ENCODE measurements at places on chromosomes 2 and 18.

- no peak for DNase-seq
Measured at GRCh38 chr2:28310107-28310506, 82.6 kb upstream of the FOSL2 start.

- DNase-seq, result no peak
Measured at GRCh38 chr2:186772579-186772978, 76.4 kb downstream of the ZSWIM2 start.

GRCh38 chr2:5845798-5846330 is 153.7 kb downstream of the SOX11 start:
- no peak for DNase-seq

- no peak for DNase-seq
Measured at GRCh38 chr2:112483831-112484230, 1.9 kb downstream of the TTL start.

- no peak for DNase-seq
Measured at GRCh38 chr18:49584394-49584793, 22.5 kb downstream of the LIPG start.

DNA sequence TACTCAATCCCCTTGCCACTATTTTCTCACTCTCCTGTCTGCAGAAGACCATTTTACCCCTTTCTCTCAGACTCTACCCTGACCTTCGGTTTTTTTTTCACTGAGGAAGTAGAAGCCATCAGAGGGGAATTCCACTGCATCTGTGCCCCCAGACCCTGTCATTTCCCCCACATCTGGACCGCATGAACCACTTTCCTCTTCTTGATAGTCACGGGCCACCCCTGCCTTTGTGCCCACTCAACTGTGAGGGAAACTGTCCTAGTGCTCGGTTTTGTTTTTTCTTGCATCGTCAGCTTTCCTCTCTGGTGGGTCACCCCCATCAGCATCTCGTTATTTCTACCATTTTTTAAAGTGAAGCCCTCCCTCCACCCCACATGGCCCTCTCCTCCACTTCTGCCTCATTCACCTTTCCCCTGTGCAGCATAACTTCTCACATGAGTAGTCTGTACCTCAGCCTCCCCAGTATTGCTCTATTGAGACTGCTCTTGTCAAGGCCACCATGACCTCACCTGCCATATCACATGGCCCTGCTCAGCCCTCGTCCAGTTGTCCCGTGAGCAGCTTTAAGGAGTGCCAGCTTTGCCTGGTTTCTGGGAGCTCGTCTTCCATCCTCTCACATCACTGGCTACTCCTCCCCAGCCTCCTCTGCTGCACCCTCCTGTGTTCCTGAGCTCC is 32.4 kb downstream of the TMEM87B start:
- no peak for DNase-seq

DNA sequence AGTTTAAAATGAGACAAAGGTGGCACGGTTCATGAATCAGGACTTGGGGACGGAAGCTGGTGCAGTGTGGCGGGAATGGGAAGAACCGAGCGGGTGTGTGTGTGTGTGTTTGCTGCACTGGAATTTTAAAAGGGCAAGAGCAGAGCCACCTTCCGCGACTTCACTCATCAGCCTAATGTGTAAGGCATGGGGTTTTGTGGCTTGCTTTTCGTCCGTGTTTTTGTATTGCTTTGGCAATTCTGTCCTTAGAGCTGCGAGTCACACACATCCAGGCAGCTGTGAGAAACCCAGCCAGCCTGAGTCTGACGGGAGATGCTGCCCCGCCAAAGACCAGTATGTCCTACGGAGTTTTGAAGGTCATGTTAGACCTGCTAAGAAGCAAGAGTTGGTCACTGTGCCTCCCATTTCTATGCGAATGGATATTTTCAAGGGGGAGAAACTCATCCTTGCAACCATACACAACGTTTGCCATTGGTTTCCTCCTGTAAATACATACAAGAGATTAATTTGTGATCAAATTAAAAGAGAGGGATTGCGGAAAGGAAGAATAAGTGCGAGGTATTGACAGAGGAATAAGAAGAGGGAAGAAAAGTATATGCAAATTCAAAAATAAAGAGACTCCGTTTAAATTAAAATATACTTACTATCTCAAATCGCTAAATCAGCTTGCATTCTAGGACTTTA is 665 bp upstream of the CACNB4 start:
- DNase-seq, result no peak

GRCh38 chr2:240781471-240782220 is 38.4 kb downstream of the KIF1A start:
- DNase-seq, result no peak

- DNase-seq, result no peak
Measured at GRCh38 chr2:104658904-104659591, 194.9 kb upstream of the POU3F3 start.

DNA sequence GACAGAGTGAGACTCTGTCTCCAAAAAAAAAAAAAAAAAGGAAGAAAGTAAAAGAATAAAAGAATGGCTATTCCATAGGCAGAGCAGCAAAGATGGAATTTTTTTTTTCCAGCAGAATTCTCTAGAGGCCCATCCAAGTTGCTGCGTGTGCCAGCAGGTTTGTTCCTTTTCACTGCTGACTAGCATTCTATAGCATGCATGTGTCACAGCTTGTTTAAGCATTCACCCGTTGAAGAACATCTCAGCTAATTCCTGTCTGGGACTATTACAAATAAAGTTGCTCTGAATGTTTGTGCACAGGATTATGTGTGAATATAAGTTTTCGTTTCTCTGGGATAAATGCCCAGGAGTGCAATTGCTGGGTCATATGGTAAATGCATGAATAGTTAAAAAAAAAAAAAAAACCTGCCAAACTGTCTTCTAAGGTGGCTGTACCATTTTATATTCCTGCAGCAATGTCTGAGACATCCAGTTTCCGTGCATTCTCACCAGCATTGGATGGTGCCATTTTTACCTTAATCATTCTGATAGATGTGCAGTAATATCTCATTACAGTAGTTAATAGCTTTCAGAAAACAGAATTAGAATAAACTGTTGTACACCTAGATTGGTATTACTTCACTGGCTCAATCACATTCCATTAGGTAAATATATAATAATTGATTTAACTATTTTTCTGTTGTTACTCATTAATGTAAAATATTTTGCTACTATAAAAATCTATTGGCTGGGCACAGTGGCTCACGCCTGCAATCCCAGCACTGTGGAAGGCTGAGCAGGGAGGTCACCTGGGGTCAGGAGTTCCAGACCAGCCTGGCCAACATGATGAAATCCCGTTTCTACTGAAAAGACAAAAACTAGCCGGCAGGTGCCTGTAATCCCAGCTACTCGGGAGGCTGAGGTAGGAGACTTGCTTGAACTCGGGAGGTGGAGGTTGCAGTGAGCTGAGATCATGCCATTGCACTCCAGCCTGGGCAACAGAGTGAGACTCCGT is 47.5 kb upstream of the ASAP2 start:
- DNase-seq, result no peak

DNA sequence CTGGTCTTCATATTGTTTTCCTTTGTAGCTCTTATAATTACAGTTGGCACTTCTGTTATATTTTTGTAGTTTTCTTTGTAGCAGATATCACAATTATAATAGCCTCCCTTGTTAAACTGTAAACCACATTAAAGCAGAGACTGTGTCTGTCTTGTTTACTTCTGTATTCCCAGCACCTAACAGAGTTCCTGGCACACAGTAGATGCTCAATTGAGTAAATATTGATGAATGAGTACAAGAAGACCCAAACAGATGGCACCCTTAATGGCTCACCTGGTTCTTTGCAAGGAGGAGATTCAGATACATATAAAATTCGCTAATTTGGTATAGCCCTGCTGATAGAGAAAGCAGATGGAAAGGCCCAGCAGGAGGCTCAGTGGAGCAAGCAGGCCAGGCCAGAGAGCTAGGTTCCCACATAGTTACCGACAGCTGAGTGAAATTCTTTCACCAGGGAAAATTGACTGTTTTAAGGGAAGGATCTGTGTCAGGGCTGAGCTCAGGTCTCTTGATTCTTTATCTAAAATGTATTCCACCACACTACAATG is 120.1 kb downstream of the NUP35 start:
- no peak for DNase-seq

DNA sequence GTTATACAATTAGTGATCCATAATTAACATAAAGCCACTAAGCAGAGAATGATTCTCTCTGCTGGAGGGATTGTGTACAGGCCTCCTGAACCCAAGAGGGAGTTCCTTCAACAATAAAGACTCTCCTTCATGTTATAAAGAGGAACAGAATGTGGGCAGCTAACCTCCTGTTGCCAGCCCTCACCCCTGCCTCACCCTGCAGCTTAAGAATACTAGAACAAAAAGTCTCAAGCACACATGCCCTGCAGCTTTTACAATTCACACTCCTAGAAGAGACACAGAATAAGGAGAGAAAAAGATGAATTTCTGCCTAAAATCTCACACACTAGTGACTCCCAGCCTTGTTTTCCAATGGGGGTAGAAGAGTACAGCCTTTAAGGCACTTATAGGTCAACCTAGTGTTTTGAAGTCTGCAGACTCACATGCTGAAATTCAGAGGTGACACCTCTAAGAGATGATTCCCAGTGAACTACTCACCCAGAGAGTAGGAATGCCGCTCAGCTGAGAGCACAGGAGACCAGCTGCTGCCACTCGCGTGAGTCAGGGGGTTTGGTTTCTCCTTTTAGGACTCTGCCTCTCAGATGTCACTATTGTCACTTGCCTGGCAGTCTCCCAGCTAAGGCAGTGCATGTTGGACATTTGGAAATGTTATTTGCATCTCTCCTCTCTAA is 32.5 kb upstream of the IL1RL1 start:
- no peak for DNase-seq

- DNase-seq, result no peak
Measured at GRCh38 chr2:69639266-69639665, 4.3 kb downstream of the AAK1 start.

DNA sequence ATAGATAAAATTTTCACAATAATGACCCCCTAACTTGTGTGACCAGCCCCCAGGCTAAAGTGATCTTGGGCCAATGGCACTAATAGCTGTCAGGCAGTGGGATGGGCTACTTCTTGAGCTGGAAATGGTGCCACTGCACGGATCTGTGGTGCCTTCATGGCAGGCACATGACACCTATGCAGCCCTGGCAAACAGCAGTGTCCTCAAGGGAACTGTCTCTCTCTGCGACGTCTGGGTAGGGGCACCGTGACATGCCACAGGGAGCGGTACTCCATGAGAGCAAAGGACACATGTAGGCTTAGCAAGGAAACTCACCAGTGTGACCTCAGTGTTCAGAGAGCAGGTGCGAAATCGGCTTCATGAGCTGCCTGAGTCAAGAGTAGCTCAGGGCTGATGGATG is 161.7 kb upstream of the TWIST2 start:
- DNase-seq, result no peak

GRCh38 chr2:11009891-11010290 is 98.2 kb downstream of the KCNF1 start:
- DNase-seq, result no peak

- DNase-seq, result no peak
Measured at GRCh38 chr18:41809652-41810051, 145.4 kb upstream of the PIK3C3 start.

- no peak for DNase-seq
Measured at GRCh38 chr2:132979339-132980093, 309.5 kb upstream of the LYPD1 start.

DNA sequence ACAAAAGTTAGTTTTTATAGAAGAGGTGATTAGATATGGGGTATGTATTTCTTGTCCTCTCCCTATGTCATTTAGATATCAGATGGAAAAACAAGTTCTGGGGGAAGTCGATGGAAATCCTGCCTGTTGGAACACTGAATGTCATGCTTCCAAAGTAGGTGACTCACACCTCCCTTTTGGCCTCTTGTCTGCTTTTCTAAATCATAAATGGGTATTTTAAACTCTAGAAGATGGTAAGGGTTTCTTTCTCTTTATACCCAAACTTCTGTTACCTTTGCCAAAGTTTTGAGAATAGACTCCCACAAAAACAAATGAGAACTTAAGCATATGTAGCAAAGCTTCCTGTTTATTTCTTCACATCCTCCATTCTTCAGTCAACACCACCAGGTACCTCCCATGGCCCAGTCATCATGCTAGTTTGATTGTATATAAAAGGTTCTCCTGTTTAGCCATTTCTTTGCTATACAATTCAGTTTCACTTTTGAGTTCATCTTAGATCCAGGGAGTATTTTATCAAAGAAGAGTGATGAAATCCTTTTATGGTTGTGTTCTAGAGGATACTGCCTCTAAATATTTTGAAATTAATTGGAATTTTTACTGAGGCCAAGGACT is 63.9 kb downstream of the PRKRA start:
- no peak for DNase-seq

GRCh38 chr2:105712981-105713596 is 31.6 kb upstream of the NCK2 start:
- DNase-seq, result peak; percentile 53

- DNase-seq, result no peak
Measured at GRCh38 chr2:219323434-219323833, 9.1 kb downstream of the RESP18 start.

DNA sequence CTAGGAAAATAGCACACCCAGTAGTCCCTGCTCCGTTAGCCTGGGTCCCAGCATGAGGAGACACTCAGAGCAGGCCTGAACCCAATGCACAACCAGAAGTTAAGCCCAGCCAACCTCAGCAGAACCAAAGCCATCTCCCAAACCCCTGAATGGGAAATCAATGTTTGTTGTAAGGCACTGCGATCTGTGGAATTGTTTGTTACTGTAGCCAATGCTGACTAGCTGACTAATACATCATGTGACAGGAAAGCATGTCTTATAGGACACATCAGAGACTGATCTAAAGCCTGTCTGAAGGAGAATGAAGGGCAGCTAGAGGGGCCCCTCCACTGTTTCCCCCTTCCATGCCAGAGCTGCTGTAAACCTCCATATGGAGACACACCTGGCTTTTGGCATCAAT is 96.4 kb downstream of the MARCHF4 start:
- DNase-seq, result no peak

- DNase-seq, result no peak
Measured at GRCh38 chr2:154032220-154032619, 160.5 kb downstream of the GALNT13 start.

DNA sequence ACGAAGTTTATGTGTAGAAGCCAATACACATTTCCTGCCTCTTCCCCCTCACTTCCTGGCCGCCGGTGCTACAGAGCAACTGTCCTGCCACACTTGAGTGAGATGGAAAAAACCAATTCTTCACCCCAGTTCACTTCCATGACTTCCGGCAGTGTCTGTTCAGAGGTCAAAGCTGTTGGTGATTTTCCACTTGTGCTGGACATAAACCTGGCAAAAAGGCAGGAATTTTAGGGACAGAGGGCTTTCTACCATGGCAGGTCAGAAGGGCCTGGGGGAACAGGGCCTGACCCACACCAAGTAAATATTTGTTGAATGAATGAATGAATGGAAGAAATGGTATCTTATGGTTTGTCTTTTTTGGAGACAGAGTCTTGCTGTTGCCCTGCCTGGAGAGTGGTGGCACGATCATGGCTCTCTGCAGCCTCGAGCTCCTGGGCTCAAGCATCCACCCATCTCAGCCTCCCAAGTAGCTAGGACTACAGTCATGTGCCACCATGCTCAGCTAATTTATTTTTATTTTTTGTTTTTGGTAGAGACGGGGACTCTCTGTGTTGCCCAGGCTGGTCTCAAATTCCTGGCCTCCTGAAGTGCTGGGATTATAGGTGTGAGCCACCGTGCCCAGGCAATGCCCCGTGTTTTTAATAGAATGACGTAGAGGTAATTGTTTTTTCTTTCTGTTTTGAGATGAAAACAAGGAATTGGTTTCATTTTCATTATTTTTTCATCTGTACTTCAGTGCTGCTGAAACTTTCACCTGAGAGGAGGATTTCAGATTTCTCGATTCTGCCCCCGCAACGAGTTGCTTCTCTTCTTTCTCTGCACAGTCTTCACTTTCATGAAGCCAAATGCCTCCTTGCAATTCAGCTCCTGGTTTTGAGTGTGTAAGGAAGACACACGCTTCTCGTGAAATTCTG is 48.0 kb upstream of the LPIN2 start:
- no peak for DNase-seq
